ENCODE measurements at places on chromosomes 1 and 21. TPM values are rescaled to one million over a fixed set of nuclear protein-coding genes. Genes with fewer than 3 reads are reported as not detected.

- DNase-seq: no peak
These were observed 40.9 kb upstream of the CAMK1G start for GRCh38 chr1:209542585-209542984.

- no peak for DNase-seq
These were observed 2.4 kb downstream of the CCN1 start for GRCh38 chr1:85582687-85583591.

- DNase-seq: no peak
These were observed 182.0 kb downstream of the AGBL4 start for GRCh38 chr1:49841767-49842166.

- DNase-seq: no peak
These were observed at the start of gene BRINP2 for GRCh38 chr1:177170756-177171535. Gene BRINP2, plus strand, starts transcription at chr1:177170958. Its CDS starts 58,919 bp downstream, at chr1:177229877.

DNA sequence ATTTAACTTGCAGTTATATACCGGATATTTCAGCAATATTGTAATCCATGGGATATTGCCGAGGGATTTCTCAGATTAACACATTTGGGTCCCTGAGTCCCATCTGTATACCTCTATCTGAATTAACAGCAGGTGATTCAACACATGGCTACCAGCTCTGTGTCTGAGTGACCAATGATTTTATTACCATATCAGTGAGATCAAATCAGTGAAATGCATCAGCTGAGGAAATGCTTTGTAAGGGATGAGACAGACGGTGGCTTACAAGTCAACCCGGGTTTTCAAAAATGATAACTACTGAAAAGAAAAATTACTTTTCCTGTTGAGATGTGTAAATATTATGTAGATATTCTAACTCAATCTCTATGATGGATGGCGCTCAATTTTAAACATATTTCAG, 504.1 kb upstream of the PKN2 start:
- DNase-seq: no peak

GRCh38 chr1:175410560-175410959, 218.0 kb upstream of the KIAA0040 start:
- DNase-seq: no peak

DNA sequence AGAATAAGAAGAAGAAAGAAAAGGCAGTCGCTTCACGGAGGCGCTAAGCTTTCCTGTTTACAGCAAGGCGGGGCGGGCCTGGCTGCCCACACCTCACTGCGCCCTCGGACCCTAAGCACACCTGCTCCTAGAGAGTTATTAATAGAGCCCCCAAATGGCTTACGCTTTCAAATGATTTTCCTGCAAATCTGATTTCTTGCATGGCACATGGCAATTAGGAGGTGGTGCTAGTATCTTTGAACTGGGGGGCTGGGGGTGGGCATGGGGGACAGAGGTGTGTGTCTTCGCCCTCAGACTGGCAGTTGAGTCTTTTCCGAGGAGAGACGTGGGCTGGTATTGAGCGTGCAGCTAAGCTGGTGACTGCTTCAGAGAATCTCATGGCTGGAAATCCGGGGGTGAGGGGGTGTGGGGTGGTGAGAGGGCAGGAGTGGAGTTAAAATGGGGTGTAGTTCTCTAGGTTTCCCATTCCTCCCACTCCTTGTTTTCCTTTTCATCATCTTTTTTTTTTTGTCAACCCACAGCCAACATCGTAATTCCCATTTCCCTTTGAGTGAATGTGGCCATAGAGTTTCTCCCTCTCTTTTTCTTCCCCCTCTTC, 1.3 kb downstream of the S1PR1 start:
- DNase-seq: peak; percentile 53

- DNase-seq: no peak
These were observed 29.5 kb downstream of the WDR26 start for GRCh38 chr1:224404916-224405603.

GRCh38 chr1:155859881-155860871, 809 bp downstream of the SYT11 start:
- DNase-seq: peak; percentile 53

- DNase-seq: no peak
These were observed 415.9 kb downstream of the PLA2G4A start for GRCh38 chr1:187244623-187245022.

DNA sequence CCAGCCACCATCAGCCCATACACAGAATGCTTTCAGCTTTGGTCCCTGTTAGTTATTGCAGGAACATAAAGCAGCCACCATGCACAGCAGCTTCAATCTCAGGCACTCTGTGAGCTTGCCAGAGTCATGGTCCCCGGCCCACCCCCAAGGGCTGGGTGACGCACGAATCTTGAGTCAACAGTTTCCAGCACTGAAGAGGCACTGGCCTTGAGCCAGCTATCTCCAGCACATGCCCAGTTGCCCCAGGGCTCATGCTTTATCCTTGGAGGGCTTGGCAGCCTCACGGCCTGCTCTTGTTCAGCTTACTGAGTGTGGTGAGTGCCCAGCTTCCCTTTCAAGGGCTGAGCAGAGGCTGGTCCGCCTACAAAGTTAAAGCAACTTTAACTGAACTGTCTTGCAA, 200.7 kb upstream of the RAB4A start:
- no peak for DNase-seq

GRCh38 chr1:234533975-234534876, 55.2 kb upstream of the TARBP1 start:
- DNase-seq: no peak

GRCh38 chr21:32499249-32500055, 85.9 kb downstream of the TCP10L start:
- DNase-seq: no peak

- no peak for DNase-seq
These were observed 39.9 kb downstream of the AKNAD1 start for GRCh38 chr1:108817016-108817415.

GRCh38 chr21:41135746-41136145, 32.2 kb upstream of the BACE2 start:
- DNase-seq: no peak

DNA sequence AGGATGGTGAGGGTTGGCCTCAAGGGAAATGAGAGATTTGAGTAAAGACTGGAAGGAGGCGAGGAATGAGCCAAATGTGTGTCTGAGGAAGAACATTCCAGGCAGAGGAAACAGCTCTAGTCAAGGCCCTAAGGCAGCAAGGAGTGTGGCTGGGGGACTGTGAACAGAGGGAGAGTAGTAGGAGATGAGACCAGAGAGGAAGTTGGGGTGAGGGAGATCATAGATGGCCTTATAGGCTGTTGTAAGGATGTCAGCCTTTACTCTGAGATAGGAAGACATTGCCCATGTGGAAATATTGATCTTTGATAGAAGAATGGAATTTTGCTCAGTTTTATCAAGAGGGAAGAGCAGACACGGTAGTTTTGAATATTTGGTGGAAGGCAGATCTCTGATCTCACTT, 55.2 kb upstream of the ARTN start:
- DNase-seq: no peak

- DNase-seq: no peak
These were observed 57.8 kb upstream of the C1orf185 start for GRCh38 chr1:51044199-51044598.

- no peak for DNase-seq
These were observed 250.0 kb downstream of the SPATA17 start for GRCh38 chr1:217881131-217881543.

DNA sequence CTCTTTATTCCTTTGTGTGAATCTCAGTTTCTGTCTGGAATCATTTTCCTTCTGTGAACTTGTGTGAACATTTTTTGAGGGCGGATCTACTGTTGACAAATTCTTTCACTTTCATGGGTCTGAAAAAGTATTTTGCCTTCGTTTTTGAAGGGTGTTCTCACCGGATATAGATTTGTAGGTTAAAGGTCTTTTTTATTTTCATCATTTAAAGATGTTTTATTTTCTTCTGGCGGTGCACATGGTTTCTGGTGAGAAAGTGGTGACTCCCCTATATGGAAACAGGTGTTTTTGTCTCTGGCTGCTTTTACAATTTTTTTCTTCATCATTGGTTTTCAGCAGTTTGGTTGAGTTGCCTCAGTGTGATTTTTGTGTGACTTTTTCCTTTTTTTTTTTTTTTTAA, 94.9 kb downstream of the DYRK1A start:
- no peak for DNase-seq

ATAD3B gene
- total RNA-seq: 69.6 TPM

GPN2 gene
- 37.4 TPM for total RNA-seq

CITED4 gene
- total RNA-seq: 31.4 TPM

TIE1 gene
- total RNA-seq: not detected

SMYD3 gene
- 21.2 TPM for total RNA-seq

Data from CD8-positive, alpha-beta T cell (primary cell).